ENCODE measurements at places on chromosomes 6 and 20. TPM values are rescaled to one million over a fixed set of nuclear protein-coding genes. Genes with fewer than 3 reads are reported as not detected.

Gene AGER
- total RNA-seq = 39.0 TPM

Gene PI3
- not detected for total RNA-seq

Gene WASF1
- total RNA-seq = 3.3 TPM

Gene MPIG6B
- not detected for total RNA-seq

Gene PACRG
- not detected for total RNA-seq

Gene DNAAF9
- total RNA-seq = 3.7 TPM

Gene GJA10
- not detected for total RNA-seq

Gene LPA
- not detected for total RNA-seq

Gene DPPA5
- not detected for total RNA-seq

Gene SPATS1
- not detected for total RNA-seq

Gene RIMS4
- total RNA-seq = 0.05 TPM

Gene PI16
- total RNA-seq = 4.2 TPM

Gene SLC22A3
- not detected for total RNA-seq

Gene OR2H2
- not detected for total RNA-seq

Gene TRAPPC3L
- not detected for total RNA-seq

Gene VGLL2
- total RNA-seq = not detected

Gene KHDC1L
- not detected for total RNA-seq

Gene ID1
- 0.84 TPM for total RNA-seq

Gene SNAI1
- 1.3 TPM for total RNA-seq

Gene SLC16A10
- 6.5 TPM for total RNA-seq

Gene NRSN1
- not detected for total RNA-seq

Gene CST5
- total RNA-seq = not detected

Gene SNX21
- total RNA-seq = 1.8 TPM

Gene GINS1
- 22.4 TPM for total RNA-seq

Gene PNLDC1
- total RNA-seq = 0.62 TPM

Gene FNDC1
- total RNA-seq = 0.30 TPM

Gene IL20RA
- not detected for total RNA-seq

Gene SEL1L2
- total RNA-seq = not detected

Gene SOBP
- 0.91 TPM for total RNA-seq

Gene BMP6
- total RNA-seq = 2.2 TPM
